ENCODE measurements at places on chromosomes 2 and 18.

- DNase-seq = no peak
Measured at GRCh38 chr2:240990726-240991377, 7.6 kb upstream of the SNED1 start.

DNA sequence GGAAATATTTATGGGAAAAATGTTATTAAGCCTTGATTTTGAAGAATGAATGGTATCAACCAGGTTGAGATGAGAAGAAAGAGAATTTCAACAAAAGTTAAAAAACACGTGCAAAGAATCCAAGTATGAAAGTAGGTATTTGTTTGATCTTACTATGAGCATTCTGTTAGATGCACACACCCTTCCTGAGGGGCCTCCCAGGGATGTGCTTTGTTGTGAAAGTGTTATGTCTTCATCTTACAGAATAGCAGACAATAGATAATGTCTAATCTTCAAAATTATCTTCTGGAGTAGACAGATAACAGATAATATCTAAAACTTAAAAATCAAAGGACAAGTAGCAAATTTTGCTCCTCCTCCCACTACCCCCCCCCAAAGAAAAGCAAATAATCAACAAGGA, 155.2 kb upstream of the COL3A1 start:
- DNase-seq = no peak

DNA sequence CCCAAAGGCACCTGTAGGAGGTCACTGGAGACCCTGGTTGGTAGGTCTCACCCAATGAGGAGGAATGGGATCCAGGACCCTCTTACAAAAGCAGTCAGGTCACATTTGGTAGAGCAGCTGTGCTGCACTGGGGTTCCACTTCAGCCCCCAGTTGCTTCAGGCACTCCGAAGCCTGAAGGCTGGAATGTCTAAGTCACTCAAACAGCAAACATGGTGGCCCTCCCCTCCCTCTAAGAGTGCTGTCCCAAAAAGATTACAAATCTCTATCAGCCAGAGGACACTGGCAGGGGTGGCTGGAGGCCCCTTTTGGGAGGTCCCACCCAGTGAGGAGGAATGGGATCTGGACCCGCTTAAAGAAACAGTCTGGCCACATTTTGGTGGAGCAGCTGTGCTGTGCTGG, 17.7 kb downstream of the MSTN start:
- no peak for DNase-seq

DNA sequence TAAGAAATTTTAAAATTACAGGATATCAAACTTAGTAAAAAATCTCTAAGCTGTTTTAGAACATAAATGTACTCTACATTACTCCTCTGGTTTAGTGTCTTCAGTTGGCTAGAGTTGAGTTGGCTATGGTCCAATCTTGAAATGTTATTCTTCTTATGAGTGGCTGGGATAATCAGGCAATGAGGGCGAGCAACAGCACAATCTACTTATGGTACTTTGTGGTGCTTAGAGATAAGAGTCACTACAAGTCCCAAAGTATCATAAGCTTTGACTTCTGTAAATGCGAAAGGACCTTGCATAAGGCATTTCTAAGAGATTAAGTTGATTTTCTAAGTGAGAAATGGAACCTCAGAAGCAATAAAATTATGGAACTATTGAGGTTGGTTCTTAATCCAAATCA, 361.7 kb downstream of the GPD2 start:
- no peak for DNase-seq

- DNase-seq = no peak
Measured at GRCh38 chr18:76410660-76411417, 84.2 kb downstream of the ZNF516 start.

- peak; percentile 31 for DNase-seq
Measured at GRCh38 chr2:41736105-41736567, 311.7 kb upstream of the PKDCC start.

GRCh38 chr18:12840382-12840781, 43.7 kb downstream of the PTPN2 start:
- DNase-seq = no peak

DNA sequence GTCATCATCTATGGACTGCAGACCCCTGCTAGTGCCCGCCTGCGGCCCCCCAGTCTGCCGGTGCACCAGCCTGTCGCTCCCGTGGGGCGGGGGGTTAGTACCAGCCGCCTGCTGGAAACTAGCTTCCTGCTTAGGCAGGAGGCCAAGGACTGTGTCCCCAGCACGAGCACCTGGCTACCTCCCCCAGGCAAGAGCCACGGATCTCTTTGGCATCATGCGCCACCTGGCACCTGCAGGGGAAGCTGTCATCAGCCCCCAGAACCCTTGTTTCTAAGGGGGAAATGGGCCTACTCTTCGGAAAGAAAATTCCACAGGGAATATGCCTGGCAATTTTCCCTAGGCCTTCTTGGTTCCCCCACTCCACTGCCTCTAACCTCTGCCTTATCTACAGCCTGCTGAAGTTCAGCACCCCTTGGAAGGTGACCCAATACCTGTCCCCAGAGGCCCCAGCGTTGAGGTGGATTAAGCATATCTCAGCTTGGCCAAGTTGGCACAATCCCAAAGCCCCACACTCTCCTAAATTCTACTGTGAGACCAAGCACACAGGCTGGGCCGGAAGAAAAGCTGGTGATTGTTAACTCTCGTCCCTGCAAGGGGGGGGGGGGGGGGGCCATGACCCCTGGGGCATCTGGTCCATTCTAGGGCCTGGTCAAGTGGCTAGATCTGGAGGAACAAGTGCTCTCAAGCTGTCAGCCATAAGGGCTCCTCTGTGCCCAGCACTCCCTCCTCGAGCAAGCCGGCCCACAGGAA, 62.0 kb upstream of the POMC start:
- no peak for DNase-seq

DNA sequence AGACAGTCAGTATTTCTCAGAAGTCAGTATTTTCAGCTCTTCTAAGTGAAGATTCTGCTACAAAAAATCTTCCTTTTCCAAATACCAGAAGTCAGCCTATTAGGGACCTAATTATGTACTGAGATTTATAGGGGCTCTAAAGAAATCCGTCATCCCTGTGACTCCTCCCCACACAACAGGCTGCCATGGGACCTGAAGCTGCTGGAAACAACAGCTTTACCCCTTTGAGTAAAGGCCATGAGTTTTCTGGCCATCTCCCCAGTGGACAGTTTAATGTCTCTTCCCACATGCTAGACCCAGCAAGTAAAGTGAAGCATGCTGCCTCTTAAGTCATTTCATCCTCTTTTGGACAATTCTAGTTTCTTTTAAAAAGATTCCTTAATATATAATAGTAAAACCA, 255.7 kb upstream of the ACVR2A start:
- no peak for DNase-seq

GRCh38 chr2:15820257-15820566, 120.1 kb upstream of the MYCN start:
- no peak for DNase-seq

- no peak for DNase-seq
Measured at GRCh38 chr2:180966378-180966777, 14.0 kb upstream of the UBE2E3 start.

GRCh38 chr2:135676031-135676430, 65.6 kb upstream of the UBXN4 start:
- DNase-seq = no peak

- no peak for DNase-seq
Measured at GRCh38 chr18:29849144-29849543, 1193.4 kb downstream of the DSC3 start.

DNA sequence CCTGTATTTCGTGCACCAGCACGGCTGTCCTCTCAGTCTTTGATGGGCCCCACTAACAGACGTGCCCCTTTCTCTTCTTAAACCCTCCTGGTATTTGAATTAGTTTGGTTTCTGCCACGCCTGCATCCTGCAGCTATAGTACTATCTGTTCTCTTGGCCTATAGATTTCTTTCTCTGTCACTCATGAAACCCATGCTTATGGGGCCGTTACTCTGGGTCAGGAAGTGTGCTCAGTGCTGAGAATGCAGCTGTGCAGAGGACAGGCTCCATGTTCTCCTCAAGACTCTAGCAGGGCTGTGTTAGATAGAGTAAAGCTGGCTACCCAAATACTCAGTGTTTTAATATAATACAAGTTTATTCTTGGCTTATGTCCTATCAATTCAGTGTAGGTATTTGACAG, 180.0 kb downstream of the INSIG2 start:
- no peak for DNase-seq

GRCh38 chr2:101814752-101815151, 117.2 kb downstream of the MAP4K4 start:
- no peak for DNase-seq

DNA sequence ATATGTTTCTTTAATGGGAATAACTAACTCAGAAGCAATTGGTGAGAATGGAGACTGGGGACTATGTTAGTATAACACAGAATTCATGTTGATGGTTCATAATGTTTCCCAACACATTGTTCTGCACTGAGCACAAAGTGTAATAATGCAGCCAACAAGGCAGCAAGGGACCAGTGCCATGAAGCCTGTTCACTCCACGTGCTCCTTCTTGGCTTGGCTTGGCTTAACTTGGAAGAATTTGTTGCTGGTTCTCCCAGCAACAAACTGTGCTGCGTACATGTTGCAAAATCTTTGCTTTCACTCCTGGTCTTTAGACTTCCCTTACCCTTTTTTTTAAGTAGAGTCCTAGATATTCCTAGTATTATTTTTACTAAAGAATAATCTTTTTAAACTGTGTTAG, 129.7 kb downstream of the MAP3K20 start:
- no peak for DNase-seq

DNA sequence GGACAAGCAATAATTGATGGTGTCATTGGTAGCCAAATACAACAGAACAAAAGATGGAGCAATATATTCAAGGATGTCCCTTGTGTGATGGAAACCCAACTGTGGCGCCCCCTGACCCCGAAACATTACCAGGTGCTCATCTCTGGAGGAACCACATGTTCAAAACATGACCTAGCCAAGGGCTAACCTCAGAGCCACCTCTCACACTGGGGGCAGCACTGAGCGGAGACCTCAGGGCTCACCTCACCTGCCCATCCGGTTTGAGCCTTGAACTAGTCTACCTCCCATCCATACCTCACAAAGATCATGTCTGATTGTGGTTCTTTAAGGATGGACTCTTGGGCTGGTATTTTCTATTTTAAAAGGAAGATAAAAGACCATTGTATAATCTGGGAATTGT, 314.4 kb upstream of the CDH7 start:
- no peak for DNase-seq

GRCh38 chr2:196403471-196403870, 232.1 kb upstream of the STK17B start:
- no peak for DNase-seq

DNA sequence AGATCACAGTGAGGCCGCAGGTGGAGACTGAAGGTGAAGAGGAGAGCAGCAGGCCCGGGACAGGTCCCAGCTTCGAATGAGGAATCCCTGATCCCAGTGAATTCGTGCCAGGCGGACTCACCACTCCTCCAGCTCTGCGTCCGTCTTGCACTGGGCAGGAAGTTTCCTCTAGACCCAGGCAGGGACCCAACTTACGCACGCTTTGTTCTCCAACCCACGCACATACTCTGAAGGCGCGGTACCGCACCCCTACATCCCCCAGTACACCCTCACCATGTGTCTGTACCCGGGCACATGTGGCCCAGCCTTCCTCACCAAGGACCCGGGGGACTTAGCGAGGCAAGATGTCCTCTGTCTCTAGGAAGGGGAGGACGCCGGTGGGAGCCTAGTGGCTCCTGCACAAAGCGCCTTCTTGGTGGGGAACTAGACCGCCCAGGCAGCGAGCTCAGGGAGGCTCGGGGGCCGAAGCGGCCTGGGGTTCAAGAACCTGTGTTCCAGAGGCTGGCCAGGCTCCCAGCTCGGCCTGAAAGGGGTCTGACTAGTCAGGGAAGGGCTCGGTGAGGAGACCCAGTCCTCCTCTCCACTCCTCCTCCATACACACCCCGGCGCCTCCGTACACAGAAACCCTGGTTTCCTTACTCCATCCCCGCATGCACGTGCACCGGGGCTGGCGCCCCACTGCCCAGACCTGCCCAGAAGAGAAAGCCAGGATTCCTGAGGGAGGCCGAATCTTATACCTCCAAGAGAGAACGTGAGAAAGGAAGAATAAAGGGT, 38.3 kb upstream of the ATP6V1B1 start:
- DNase-seq = no peak

- DNase-seq = peak; percentile 1
Measured at GRCh38 chr18:79496237-79496977, 100.7 kb downstream of the NFATC1 start.

GRCh38 chr18:12747530-12748315, 44.9 kb downstream of the PSMG2 start:
- no peak for DNase-seq

DNA sequence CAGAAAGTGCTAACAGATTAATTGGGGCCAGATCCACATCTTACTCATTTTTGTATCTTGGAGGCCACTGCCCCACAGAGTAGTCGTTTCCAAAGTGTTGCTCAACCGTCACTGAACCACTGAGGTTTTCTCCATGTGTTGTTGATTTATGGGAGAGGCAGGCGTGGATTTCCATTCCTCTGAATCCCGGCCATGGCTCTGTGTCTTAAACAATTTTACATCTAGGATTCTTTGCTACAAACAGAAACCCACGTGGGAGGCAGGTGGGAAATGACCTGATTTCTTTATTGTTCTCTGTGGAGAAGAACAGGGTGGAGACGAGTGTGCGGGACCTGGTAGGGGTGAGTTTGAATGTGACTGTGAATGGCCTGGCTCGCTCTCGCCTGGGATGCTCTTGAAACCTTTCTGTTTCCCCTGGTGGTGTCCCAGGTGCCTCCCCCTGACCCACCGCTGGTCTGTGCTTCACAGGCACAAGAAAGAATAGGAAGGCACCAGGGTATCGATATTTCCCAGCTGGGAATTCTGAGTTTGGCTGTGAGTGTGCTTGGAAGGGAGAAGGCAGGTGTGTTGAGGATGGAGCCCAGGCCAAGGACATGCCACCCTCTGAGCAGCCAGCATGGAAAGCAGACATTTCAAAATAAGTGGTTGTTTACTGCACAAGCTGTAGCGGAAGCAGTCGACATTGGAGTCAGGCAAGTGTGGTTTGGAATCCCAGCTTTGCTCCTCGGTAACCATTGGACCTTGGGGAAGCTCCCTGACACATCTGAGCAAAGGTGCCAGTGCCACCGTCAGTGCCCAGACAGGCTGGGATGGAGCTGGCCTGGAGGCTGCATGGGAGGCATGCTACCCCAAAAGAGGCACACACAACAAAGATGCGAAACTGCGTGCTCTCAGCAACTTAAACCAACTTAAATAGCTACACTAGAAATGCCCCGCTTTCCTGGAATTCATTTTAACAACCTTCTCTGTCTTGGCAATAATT, 50.0 kb downstream of the LPIN1 start:
- DNase-seq = no peak

- DNase-seq = no peak
Measured at GRCh38 chr2:152470861-152471854, 136.2 kb downstream of the FMNL2 start.

- DNase-seq = no peak
Measured at GRCh38 chr2:100283724-100284501, 38.4 kb downstream of the LONRF2 start.

- DNase-seq = no peak
Measured at GRCh38 chr2:63700271-63700670, 111.5 kb downstream of the MDH1 start.
